ENCODE measurements at places on chromosomes 5 and 9.

DNA sequence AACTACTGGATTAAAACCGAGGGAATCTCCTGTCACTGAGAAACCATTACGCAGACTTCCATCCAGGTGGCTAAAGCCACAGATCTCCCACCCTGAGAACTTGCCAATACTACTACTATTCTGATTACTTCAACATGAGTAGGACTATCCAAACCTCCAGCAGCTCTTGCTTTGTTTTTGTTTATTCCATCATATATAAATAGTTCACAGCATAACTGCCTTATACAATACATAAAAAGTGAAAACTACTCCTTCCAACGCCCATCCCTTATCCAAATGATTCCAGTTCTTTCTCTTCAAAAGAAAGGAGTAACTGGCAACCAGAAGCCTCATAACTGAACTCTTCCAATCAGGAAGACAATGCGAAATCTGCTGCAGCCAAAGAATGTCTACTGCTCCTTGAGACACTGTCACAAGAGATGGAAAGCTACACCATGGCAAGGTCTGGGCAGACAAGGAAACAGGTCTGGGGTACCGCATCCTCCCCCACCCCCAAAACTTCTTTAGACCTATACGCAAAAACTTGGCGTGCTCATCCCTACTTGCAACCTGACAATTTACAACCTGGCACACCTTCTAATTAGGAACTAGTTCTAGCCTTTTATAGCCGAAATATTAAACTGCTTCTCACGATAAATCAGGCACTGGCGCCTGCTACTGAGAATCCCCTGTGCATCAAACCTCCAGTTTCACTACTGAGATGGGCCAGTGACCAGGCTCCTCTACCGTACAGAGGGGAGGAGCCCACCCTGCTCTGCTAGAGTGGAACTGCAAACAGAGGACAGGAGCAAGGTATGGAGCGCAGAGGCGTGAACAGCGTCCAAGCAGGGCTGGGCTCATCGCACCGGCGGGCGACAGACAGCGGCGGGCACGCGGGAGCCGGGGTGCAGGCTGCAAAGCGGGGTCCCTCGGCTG, 986 bp downstream of the PLPP1 start:
- peak; percentile 69 for DNase-seq

GRCh38 chr5:74476819-74477453, 163.6 kb downstream of the ENC1 start:
- no peak for DNase-seq

- DNase-seq: no peak
These were observed 8.1 kb downstream of the LRRTM2 start for GRCh38 chr5:138867011-138867410.

DNA sequence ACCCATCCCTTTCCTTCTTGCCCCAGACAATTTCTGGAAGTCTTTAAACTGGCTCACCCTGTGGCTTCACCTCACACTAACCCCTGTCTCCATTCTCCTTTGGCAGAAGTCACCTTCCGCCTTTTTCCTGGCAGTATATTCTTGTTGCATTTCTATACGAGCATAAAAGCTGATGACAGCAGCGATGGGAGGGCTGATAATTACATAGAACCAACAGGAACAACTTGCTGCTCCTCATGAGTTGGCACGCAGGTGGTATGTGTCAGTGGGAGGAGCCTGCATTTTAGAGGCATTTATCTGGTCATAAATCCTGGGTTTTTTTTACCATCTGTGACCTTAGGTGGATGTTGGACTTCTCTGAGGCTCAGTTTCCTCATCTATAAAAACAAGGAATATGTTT, 61.4 kb upstream of the CKMT2 start:
- DNase-seq: no peak

DNA sequence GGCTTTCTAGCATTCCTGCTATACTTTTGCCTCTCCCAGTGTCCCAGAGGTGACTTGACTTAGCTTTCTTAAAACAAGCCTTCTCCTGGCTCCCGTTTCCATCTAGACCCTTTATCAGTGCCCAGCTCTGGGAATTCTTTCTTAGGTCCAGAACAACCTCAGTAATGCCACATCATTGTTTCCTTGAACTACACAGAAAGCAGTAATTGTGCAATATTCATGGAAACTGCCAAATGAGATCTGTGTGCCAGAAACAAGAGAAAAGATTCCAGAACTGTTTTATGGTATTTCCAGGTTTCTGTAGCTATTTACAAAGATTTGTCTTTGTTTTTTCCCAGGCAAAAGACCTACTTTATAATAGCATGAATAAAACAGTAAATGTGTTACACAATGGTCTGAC, 391.3 kb downstream of the SLCO4C1 start:
- DNase-seq: no peak

DNA sequence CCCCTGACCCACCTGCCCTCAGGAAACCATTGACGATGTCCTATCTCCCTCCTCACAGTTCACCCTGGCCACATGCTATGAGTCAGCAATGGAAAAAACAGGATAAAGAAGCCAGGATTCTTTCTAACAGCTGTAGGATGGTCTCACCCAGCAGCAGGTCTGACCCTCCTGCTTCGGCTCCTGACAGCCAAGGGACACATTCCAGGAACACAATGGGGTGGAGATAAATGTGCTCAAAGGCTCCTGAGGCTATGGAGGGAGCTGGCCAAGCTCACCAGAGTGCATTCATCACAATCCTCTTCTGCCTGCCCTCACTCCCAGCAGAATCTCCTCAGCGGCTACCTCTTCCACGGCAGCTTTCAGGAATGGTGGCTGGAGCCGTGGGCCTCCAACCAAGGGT, 170.3 kb downstream of the PJA2 start:
- no peak for DNase-seq

GRCh38 chr5:1750469-1750868, 49.2 kb downstream of the MRPL36 start:
- DNase-seq: no peak

DNA sequence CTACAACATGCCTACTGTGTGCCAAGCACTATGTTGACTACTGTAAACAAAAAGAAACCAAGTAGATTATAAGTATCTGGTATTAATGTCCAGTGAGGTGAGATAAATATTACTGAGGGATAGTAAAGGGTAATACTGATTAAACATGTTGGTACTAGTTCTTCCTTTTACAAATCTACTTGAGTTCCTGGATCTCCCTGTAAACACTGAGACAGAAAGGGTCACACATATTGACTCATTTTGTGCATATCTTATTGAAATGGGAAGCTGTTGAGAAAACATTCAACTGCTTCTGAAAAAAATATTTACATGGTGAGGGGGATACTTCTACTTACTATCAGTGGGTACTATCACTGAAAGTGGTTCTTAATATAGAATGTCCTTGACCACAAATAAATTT, 24.3 kb downstream of the EFNA5 start:
- DNase-seq: peak; percentile 13

- no peak for DNase-seq
These were observed 1.4 kb downstream of the TAF7 start for GRCh38 chr5:141319202-141319601.

GRCh38 chr9:120394058-120394669, 185.8 kb downstream of the CDK5RAP2 start:
- peak; percentile 78 for DNase-seq

All from kidney tubule cell (primary cell).